Activated CD4-positive, alpha-beta T cell treated with anti-CD3 and anti-CD28 coated beads for 36 hours (primary cell): ENCODE measurements at places on chromosomes 4 and X.

GRCh38 chrX:153930011-153930910 lies 4.2 kb upstream of the ARHGAP4 start:
- no peak for DNase-seq

DNA sequence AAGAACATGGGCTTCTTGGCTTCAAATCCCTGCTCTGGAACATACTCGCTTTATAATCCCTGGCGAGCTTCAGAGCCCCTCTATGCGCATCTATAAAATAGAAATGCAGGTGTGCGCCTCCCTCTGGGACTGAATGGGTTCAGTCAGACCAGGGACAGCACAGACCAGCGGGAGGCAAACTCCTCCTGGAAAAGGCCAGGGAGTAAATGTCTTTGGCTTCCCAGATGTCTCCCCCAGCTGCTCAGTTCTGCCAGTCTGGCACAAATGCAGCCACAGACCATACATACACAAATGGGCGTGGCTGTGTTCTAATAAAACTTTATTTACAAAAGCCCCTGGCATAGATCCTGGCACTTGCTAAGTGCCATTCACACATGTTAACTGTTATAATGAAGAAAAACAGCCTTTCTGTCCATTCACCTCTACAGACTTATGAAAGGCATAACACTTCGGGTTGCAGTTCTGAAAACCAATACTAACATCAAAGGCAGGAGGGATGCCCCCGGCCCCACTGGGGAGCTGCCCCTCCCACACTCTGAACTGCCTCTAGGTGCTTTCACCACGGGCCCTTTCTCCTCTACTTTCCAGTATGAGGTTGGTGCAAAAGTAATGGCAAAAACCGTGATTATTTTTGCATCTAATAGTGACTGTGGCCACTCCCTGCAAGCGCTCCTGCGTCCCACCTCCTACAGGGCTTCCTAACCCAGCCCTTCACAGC lies 4.6 kb downstream of the JAKMIP1 start:
- DNase-seq, result no peak

GRCh38 chrX:66163849-66164411 lies at the start of gene HEPH:
Gene HEPH (plus strand): TSS chrX:66164247. CDS start chrX:66170571, 6,324 bp downstream.
- DNase-seq, result no peak

- no peak for DNase-seq
Observed at GRCh38 chrX:123993326-123993725, 31.8 kb downstream of the STAG2 start.

DNA sequence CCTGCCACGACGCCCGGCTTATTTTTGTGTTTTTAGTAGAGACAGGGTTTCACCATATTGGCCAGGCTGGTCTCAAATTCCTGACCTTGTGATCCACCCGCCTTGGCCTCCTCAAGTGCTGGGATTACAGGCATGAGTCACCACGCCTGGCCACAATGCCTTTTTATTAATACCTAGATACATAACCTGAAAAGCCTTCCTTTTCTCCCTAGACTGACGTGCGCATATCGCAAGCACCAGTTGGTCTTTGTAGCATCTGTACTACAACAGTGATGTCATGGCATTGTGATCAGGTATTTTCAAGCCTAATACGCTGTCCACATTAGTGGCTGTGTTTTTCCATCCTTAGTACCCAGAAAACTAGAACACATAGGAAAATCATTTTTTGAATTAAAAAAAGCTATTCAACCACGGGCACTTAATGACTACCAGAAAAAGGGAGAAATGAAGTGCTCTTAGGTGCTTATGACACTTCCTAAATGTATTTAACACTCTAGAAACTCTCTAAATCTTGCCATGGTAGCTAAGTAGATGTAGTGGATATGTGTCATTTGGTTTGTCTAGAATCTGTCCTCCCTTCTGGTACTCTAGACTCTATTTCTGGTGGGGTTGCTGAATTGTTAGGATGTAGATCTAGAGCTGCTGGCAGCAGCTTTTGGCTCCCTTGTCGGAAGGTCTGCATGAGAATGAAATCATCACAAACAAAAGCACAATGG lies 707.8 kb downstream of the STIM2 start:
- DNase-seq, result no peak

DNA sequence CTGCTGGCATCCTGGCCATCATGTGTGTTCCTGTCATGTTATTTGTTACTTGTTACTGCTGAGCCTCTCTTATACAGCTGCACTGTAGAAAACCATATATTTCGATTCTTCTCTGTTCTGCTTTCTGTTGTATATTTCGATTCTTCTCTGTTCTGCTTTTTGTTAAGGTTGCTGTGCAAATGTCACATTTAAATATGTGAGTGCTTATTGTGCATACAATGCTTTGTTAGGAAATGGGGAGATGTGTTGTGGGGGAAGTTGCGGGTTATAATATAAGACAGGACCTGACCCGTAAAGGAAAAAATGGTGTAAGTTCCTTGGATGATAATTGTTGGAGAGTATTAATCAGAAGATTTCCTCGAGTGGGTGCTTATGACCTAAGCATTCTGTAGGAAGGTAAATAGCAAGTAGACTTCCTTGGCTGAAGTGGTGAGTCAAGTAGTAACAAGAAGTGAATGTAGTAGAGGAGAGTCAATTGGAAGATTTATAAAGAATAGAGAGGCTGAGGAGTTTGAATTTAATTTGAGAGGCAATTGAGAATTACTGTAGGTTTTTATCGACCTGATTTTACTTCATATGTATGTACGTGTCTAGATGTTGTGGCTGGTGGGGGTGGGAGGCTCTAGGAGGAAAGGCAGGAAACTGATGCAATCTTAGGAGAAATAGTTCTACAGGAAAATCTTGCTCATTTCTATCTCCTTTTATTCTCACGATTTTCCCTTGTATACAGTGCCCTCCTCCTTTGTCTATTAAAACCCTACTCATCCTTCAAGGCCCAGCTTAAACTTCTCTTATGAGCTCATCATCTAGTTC lies 8.5 kb downstream of the OGT start:
- peak; percentile 49 for DNase-seq

GRCh38 chr4:74612837-74613236 lies 167.9 kb downstream of the AREG start:
- no peak for DNase-seq

DNA sequence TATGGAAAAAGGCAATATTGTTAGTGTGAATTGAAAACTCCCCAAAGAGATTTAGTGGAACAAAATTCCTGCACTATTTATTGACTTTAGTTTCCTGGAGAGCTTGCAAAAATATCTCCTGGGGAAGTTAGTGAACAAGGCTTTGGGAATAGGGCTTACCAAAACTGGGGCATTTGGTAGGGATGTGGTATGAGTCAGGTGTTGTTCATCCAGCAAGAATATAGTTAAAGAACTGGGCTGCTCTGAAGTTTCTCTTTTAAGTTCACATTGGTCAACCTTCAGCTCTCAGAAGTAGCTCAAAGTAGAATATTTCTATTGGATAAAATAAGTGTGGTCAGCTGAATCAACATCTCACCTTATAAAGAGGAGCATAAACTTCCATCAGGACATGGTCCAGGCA lies 185.0 kb downstream of the CPE start:
- DNase-seq, result no peak

- no peak for DNase-seq
Observed at GRCh38 chrX:114906984-114907510, 110.4 kb downstream of the IL13RA2 start.

DNA sequence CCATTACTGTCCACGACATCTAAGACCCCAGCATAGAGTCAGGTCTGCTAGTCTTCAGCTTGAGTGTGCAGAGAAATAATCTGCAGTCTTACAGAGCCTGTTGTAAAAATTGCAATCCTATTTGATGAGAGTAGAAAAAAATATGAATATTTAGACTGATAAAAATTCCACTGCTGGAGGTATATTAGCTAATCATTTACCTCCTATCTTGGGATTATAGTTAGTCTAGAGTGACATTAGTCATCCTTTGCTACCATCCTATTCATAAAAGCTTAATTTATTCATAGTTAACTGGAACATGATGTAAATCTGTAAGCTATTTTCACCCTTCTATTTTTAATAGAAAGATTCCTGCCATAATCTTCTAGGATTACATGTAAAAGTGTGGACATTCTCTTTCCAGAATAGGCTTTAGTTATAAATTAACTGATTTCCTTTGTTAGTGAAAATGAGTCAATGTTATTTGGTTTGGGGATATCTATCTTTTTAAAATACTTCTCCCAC lies 26.7 kb downstream of the C4orf54 start:
- no peak for DNase-seq

DNA sequence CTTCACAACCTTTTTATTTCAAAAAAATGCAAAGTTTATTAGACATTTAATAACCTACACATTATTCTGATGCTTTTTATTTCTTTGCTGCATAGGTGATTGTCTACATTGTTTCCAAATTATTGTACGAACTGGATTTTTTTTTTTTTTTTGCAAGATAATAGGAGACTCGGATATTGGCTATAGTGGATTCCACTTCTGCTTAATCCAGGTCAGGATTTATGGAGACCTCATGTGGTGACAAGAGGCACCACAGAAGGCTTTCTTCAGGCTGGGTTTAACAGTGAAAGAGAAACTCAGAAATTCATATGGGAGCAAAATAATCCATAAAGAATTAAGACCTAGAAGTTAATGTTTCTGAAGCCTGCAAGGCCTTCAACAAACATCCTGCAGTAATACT lies 2.4 kb upstream of the SLIT2 start:
- DNase-seq, result no peak

GRCh38 chr4:118032691-118033090 lies 1.6 kb upstream of the NDST3 start:
- DNase-seq, result no peak

GRCh38 chr4:100894339-100894870 lies 376.6 kb upstream of the EMCN start:
- no peak for DNase-seq

DNA sequence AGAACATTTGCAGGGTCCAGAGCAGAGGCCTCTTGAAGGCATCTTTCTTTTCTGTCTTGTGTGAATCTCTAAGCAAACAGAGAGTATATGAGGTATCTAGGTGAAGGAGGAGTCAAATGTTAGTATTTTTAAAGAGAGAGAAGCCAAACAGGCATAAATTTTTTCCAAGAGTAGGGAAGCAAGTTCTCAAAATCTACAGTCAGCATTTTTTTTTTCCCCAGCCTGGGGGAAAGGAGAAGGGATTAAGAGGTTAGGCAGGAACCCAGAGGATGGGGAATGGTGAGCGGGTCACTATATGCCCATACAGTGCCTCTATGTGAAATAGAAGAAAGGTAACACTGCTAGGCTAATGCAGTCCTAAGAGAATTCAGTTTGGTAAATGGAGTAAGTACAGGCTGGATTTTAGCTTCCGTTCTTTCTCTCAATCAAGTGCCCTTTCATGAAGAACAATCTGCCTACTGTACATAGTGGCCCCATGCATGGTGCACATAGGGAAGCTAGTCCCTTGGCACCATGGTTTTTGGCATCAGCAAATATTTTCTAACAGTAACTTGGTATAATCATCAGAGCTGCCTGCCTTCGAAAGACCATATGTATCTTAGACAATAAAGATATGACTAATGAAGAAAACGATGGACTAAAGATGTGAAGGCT lies 163.1 kb upstream of the MAB21L2 start:
- DNase-seq, result no peak

GRCh38 chr4:162707962-162708361 lies 458.7 kb downstream of the NAF1 start:
- no peak for DNase-seq

GRCh38 chr4:110622841-110623717 lies at the start of gene PITX2:
Gene PITX2 (minus strand): TSS chr4:110623077. CDS start chr4:110622460, 617 bp downstream.
- DNase-seq, result peak; percentile 85

- no peak for DNase-seq
Observed at GRCh38 chr4:76028350-76028765, 5.1 kb upstream of the CXCL10 start.

DNA sequence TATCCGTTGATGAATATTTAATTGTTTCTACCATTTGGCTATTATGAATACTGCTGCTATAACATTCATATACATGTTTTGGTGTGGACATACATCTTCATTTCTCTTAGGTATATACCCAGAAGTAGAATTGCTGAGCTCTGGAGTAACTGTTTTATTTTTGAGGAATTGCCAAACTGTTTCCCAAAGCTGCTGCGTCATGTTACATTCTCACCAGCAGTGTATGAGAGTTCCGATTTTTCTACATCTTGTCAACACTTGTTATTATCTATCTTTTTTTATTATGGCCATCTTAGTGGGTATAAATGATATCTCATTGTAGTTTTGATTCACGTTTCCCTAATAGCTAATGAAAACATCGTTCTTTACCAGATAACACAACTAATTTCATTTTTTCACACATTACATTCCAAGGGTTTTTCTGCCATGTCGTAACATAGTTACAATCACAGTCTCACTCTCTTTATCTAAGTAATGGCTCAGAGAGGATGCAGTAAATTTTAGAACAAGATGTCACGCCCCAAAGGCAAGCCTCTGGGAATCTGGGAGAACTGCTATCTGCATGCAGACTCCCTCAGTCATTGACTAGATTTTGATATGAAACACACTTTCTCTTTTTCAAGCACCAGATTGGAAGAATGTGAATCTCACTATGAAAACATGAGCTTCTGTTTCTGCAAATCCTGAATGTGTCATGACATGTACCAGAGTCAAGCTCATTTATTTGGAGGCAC lies 10.3 kb downstream of the ARHGAP6 start:
- no peak for DNase-seq

DNA sequence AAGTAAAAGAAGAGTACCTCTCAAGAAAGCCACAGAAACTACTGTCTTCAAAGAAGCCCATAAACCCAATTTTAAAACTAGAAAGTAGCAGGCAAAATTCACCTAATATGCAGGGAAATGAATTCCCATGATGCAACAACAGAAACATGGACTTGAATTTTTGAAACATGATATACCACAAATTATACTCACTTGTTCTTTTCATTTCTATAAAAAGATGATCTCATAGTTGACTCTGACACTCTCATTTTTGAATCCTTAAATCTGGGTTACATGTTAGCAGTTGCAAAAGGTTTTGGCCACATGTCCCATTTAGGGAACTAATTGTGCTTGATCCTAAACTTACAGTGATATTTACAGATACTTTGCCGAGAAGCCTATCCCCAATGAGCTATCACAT lies 1130.8 kb downstream of the FAT4 start:
- no peak for DNase-seq

DNA sequence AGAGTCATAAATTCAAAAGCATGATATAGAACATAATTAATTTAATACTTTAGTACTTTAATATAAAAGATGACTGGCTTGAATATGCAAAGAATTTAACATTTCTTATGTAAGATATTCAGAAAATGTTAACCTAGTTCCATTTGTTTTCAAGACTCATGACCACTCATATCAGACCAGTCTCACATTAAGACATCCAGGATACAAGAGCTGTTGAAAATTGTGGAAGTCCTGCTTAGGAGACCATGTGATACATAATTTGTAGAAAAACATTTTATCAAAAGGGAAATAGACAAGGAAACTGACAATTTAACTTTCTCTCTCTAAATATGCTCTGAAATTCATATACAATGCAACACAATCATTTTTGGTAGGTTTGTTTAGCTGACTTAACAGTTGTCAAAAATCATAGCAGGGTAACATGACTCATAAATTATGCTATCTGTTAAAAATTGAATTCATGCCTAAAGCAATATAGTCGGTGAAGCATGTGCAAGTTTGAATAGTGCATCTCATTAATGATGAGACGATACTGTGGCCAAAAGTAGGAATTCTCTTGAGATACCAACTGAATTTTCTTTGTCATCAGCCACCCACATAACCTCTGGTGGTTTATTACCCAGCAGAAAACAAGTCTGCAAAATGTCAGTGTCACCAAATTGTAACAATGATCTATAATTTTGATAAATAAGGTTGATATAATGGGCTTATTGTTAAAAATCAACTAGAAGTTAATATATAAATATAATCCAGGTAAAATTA lies 211.4 kb downstream of the GASK1B start:
- DNase-seq, result no peak

- no peak for DNase-seq
Observed at GRCh38 chr4:100649417-100649816, 131.6 kb upstream of the EMCN start.
